ENCODE measurements at places on chromosomes 13 and 19.

- DNase-seq, result no peak
Measured at GRCh38 chr13:31587698-31588266, 151.5 kb upstream of the RXFP2 start.

- no peak for DNase-seq
Measured at GRCh38 chr19:52635786-52636570, 2.2 kb downstream of the ZNF83 start.

GRCh38 chr13:60220072-60220471 lies 56.3 kb upstream of the DIAPH3 start:
- DNase-seq, result no peak

DNA sequence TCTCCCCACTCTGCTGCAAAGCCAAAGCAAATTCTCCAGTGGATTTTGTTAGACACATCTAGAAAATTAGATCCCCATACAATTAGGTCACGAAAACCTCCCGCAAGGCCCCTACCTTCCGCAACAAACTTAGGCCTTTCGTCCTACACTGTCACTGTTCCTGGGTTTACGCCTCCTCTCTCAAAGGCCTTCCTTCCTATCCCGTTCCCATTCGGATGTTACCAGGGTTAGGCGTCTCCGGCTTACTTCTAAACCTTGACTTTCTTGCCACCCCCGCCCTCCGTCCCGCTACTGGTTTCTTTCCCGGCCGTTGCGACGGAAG lies 754 bp downstream of the RNF6 start:
- no peak for DNase-seq

- no peak for DNase-seq
Measured at GRCh38 chr13:84380866-84381265, 498.6 kb upstream of the SLITRK1 start.

GRCh38 chr19:2167896-2168618 lies 4.3 kb downstream of the DOT1L start:
- no peak for DNase-seq

DNA sequence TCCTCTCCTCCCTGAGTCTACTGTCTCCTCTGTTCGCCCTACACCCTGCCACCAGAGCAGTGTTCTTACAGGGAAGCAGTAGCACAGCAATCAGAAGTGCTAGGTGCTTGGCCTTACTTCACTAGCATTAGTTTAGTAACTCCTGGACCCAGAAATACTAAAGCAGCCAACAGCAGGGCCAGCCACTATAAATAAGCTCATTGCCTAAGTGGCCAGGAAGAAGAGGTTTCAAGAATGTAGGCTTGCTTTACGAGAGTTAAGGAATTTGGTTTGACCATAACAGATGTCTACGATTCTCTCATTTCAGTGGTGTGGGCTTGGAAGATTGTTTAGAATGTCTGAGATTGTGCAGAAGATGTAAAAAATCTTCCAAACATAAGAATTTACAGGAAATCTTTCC lies 103.3 kb downstream of the ZAR1L start:
- no peak for DNase-seq

DNA sequence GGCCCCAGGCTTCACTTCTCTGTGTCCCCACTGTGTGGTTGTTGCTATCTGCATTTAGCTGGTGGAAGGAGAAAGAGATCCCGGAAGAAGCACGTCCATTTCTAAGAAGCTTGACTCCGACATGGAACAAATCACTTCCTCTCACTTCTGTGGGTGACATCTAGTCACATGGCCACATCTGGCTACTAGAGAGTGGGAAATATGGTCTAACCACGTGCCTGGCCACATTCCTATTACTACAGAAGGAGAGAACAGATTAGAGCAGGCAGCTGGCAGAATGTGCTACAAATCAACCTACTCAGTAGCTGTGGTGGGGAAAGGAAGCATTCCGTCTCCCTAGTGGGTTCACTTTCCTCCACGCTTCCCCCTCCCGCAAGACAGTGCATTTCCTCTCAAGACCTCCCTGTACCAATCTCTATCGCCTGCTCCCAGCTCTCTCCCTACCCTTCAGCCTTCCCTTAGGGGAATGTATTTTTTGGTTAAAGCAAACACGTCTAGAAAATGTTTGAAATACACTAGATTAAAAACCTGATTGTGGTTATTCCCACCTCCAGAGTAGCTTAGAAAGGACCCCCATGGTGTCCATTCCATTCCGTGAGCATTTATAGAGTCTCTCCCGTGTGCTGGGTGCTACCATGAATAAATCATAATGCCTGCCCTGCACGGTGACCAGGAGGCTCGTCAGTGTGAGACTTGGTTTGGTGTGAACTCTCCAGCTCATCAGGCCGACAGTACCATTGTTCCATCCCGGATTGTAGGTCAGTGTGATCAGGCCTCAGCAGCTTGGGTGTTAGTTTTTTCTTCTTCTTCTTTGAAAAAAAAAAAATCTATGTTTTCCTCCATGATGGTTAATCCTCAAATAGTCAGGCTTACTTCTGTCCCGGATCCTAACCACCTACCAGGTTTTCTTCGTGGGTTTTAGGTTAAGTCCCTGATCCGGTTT lies 8.0 kb upstream of the AMER2 start:
- DNase-seq, result no peak

- DNase-seq, result no peak
Measured at GRCh38 chr13:93249364-93250306, 23.0 kb downstream of the GPC6 start.

- no peak for DNase-seq
Measured at GRCh38 chr13:33743438-33744368, 74.2 kb upstream of the RFC3 start.

GRCh38 chr19:29380581-29380980 lies 145.2 kb upstream of the VSTM2B start:
- no peak for DNase-seq

DNA sequence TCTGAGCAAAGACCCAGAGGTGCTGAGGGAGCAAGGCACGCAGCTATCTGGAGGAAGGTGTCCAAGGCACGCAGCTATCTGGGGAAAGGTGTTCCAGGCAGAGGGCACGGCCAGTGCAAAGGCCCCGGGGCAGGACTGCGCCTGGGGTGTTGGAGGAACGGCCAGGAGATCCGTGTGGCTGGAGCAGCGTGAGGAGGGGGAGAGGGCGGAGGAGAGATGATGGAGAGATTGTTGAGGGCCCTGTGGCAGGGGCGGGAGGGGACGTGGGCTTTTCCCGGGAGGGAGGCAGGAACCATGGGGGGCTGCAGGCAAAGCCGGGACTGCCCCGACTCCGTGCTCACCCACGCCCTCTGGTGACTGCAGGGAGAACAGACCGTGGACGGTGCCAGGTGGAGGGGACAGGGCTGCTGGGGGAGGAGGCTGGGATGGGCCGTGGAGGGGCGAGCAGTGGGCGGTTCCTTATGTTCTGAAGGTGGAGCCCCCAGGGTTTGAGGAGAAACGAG lies 13.3 kb upstream of the MISP start:
- peak; percentile 50 for DNase-seq

DNA sequence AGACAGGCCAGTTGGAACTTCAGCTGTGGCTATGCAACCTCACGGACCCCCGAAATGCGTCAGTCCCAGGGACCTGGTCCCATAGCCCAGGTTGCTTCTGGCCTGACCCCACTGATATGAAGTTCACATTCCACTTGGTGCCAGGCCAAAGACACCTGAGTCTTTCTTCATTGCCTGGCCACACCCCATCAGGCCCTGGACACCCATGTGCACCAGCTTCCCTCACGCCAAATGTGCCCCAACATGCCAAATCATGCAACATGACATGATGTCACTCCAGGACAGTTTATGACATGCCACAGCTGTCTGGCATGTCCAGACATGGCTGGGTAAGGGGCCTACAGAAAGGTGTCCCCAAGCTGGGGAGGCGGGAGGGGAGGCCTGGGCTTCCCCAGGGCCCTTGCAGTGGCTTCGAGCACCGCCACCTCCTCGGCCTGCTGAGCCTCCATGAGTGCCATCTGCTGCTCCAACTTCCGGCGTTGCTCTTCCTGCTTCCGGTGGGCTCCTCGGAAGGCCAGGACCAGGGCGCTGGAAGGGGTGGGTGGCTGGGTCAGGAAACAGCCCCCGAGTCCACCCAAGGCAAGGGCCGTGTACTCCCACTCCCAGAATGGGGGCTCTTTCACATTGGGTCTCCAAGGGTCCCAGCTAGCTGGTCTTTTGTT lies 4.3 kb upstream of the NR2F6 start:
- no peak for DNase-seq

DNA sequence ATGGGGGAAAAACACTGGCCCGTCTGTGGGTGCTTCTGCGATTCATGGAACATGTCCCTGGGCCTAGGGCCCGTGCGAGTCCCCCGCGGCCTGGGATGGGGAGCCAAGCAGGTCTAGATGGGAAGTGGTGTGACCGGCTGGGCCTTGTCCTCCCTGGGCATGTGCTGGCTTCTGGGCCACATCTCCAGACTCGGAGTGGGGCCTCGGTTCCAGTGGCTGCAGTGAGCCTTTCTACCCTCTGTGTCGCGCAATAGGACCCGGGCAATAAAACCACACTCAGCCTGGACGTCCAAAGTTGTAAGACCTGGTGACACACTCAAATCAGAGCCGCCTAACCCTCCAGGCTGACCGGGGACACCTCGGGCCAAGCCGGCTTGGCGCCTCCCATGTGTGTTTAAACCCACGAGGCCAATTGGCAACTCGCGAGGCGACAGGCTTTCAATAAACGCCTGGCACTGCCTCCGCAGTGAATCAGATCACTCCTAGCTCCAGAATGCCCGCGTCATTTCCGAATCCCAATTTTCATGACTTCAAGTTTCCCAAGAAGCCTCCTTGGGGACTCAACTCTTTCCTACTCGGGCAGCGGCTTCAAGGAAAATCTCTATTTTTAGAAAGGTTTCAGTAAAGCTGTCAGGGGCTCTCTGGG lies 57.3 kb downstream of the KLF2 start:
- no peak for DNase-seq

DNA sequence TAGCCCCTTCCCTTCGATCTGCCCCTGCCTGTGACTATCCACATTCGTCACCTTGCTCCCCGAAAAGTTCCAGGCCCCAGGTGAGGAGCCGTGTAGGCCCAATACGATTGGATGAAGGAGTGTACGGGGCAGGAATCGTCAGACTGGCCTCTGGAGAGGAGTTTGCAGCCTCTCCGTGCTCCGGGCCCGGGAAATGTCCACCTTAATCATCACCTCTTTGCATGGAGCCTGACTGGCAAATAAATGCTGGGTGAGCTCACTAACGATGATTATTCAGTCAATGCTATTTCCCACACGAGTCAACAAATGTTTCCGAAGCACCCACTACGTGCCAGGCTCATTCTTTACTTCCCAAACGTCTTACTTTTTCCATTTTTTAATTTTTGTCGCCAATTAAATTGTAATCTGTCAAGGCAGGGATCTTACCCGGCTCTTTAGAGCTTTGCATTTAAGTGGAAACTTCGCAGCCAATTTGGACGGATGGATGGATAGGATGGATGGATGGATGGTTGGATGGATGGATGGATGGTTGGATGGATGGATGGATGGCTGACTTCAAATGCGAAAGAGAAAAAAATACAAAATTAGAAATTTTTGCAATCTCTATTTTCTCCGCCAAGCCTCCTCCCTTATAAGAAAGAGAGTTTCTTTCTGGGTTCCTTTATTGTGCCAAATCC lies 45.8 kb downstream of the TGDS start:
- DNase-seq, result no peak

- no peak for DNase-seq
Measured at GRCh38 chr13:30725326-30726085, 9.8 kb upstream of the ALOX5AP start.

DNA sequence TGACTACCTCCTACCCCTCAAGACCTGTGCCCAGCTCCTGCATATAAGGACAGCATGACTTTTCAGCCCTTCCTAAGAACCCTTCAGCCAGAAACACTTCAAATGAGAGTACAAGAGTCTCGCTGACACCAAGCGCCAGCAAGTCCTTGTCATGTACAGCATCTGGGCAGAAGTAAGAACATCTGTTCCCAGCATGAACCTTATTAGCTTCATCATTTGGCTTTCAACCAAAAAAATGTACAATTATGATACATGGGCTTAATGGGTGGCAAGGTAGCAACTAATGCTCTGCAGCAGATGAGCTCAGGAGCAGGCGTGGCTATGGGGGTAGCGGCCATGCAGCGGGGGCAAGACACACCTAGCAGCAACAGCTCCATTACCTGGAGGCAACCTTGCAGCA lies 487.6 kb downstream of the COG6 start:
- DNase-seq, result no peak

DNA sequence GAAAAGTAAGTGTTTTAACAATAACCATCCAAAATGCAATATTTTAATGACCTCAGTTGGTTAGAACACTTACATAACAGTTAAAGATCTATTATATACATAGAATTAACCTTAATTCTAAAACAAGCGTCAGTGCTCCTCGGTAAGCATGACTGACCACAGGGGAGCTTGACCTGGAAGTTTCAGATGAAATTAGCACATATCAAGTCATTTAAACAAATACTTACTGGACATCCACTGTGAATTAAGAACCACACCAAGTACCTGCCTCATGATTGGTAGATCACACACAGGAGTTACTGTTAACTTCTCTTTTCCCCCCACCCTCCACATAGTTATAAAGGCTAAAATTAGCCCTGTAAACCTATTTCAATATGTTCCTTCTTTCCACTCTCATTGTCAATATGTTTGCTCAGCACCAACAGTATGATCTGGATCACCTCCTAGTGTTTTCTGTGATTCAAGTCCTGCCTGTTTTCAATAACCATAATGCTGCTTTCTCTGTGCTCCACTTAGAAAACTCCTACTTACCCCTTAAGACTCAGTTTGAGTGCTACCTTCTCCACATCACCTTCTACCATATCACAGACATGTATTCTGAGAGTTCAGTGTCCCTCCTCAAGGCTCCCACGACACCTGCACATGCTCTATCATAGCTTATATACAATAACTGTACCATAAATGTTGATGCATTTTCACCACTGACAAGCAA lies 209.0 kb downstream of the VWA8 start:
- DNase-seq, result no peak

DNA sequence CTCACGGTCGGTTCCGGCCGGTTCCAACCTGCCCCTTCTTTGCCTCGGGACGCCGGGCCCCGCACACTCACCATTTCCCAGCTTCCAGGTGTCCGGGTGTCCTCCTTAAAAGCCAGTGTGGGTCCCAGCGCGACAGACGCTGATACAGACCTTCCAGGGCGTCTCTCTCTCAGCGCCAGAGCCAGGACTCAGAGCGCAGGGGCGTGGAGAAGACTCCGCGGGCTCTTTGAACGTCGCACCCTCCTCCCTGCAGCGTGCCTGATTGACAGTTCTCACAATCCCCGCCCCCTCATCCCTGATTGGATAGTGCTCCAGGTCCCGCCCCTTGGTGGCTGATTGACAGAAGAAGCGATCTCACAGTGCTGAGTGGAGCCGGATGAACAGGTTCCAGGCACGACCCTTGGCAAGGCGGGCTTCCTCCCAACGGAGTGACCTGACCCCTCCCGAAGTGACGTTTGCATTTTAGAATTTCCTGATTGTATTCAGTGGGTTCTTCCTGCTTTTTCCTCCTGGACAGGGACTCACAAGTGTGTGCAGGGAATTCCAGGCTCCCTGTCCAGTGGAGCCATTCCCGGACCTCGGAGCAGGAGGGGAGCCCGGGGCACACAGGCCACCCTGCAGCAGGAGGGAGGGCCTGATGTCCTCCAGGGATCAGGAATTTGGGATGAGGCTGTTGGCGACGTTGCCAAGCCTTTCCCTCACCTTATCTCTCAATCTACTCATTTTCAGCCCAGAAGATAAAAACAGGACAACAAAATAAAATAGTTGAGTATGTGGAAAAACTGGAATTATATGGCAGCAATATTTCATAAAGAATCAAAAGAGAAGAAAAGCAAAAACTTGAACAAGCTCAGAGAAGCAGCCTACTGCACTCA lies at the start of gene ZNF823:
ZNF823 (minus strand) TSS at position 201 of the 875 bp plus-strand sequence; CDS start at position 74, 127 bp downstream.
- peak; percentile 93 for DNase-seq
